ENCODE measurements at places on chromosomes 4 and X.

- no peak for DNase-seq
Observed at GRCh38 chr4:98462487-98462886, 195.9 kb downstream of the TSPAN5 start.

- DNase-seq, result no peak
Observed at GRCh38 chr4:82765134-82765533, 33.5 kb downstream of the SCD5 start.

DNA sequence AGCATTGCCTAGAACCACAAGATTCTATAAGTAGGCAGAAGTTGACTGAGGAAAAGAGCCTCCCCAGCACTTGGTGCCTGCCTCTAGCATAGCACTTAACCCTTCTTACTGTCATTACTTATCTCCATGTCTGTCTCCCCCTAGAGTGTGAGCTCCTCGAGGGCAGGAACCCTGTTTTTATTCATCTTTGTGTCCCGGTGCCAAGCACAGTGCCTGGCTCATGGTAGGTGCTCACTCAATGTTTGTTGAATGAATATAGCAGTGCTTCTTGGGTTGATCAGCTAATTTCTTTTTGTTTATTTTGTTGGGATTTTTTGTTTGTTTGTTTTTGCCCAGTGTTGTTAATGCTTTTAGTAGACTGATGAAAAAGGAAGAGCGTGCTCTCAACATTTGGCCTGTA, 30.3 kb downstream of the KLF3 start:
- no peak for DNase-seq

GRCh38 chrX:30971774-30972603, 82.9 kb upstream of the TAB3 start:
- DNase-seq, result no peak

GRCh38 chrX:49264460-49264859, at the start of gene FOXP3:
Gene FOXP3, minus strand, starts transcription at chrX:49264710. Its CDS starts 6,205 bp downstream, at chrX:49258505.
- no peak for DNase-seq

DNA sequence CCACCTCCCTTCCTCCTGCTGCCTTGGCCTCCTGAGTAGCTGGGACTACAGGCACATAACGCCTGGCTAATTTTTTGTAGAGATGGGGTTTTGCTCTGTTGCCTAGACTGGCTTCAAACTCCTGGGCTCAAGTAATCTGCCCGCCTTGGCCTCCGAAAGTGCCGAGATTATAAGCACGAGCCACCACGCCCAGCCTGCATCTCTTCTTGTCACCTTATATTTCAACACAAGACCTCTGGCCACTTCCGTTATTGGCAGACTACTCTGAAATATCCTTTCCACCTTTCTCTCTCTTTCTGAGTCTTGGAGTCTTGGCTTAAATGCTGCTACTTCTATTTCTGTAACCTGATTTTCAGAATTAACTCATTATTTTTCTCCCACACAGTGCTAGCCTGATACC, 5.6 kb downstream of the KIAA0232 start:
- no peak for DNase-seq

GRCh38 chr4:23945451-23946017, 55.7 kb upstream of the PPARGC1A start:
- no peak for DNase-seq

- no peak for DNase-seq
Observed at GRCh38 chr4:133600008-133600407, 450.9 kb downstream of the PCDH10 start.

DNA sequence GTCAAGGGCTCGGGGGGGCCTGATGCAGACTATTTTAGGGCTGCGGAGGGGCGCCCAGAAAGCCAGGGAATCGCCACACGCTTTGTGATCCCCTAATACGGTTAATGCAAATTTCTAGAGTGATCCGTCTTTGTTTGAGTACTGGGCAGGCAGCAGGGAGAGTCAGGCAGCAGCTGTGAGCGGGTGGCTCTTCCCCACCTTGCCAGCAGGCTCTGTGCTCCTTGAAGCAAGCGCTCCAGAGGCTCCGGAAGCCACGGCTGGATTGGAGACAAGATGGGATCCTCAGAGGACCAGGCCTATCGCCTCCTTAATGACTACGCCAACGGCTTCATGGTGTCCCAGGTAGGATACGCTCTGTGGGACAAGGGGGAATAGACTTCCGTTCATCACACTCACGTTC, at the start of gene ASMT:
TSS of gene ASMT (plus strand) at position 133 of the 400 bp plus-strand sequence. CDS start at position 274, 141 bp downstream.
- DNase-seq, result no peak

DNA sequence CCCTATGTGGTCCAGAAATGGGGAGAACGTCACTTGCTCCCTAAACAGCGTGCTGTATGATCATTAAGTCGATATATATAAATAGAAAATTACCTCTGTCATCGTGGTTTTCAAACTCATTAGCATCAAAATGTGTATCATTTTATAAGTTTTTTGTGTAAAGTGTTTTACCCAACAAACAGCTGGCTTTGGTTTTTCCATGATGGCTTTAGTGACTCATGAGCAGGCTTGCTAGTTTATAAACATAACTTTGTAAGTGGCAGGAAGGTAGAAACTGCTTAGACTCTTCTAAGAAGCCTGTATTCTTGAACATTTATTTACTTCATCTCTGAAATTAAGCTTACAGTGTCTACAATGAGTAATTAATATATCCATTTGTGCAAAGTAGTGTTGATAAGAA, 108.4 kb upstream of the DIPK2B start:
- no peak for DNase-seq

DNA sequence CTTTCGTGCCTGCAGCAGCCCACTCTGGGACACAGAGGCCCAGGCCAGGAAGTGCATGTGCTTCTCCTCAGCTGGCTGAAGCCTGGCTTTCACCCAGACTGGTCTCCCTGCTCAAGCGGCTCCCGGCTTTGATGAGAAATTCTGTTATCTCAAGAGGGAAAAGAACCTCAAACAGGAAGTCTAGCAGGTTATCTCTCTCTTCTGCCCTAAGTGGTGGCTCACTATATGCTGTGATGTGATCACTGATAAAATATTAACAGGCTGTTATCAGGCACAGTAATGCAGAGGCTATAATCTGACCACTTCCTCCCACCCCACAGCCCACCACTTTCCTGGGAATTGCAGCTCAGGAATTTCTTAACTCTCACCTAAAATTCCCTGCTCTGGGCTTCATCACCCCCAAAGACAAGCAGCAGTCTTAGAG, 13.3 kb downstream of the CLDN2 start:
- DNase-seq, result no peak

DNA sequence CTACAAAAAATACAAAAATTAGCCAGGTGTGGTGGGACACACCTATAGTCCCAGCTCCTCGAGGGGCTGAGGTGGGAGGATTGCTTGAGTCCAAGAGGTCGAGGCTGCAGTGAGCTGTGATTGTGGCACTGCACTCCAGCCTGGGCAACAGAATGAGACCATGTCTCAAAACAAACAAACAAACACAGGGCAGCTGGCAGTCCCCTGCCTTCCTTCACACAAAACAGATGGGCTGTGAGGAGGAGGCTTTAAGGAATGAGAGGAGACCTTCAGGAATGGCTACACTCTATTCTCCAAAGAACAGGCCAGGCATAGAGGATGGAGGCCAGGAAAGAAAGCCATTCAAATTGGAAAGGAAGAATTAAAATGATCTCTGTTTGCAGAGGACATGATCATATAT, 65.6 kb upstream of the MAML3 start:
- DNase-seq, result no peak

- no peak for DNase-seq
Observed at GRCh38 chr4:147772056-147772455, 40.2 kb downstream of the ARHGAP10 start.

GRCh38 chr4:159019356-159019755, 83.5 kb upstream of the RAPGEF2 start:
- DNase-seq, result no peak

DNA sequence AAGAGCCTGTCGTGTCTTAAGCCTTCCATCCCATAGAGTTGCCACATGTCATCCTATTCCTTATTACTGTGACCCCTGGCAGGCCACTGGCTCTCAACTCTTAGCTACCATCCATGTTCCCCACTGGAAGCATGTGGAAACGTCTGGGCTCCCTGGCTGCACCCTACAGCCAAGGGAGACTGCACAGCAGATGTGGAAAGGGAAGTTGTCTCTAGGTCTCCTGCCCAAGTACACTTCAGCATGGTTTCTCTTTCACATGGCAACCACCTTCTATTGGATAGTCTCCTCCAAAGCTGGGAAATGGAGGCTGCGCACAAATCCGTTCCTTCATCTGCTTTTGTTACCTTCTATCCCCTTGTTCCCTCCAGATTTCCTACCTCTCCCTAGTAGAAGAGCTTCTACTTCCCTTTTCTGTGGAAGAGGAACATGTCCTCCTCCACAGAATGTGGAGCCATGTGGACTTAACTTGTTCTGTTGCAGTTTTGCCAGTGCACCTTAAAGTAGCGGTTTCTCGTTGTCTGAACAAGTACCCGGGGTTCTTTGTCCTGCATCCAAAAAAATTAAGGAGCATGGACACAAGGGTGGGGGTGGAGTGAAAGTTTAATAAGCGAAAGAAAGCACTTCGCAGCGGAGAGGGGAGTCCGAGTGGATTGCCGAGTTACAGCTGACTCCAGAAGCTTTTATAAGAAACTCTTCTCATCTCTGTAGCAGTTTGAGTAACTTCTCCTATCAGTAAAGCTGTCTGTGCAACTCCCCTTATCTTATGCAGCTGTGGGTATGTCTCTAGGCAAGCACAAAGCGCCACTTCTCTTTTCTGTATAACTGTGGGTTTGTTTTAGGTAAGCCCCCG, 52.5 kb downstream of the HMGB2 start:
- DNase-seq, result no peak

GRCh38 chr4:105002278-105002677, 144.4 kb upstream of the TET2 start:
- no peak for DNase-seq

GRCh38 chr4:145839151-145839550, 99.5 kb downstream of the ZNF827 start:
- no peak for DNase-seq

DNA sequence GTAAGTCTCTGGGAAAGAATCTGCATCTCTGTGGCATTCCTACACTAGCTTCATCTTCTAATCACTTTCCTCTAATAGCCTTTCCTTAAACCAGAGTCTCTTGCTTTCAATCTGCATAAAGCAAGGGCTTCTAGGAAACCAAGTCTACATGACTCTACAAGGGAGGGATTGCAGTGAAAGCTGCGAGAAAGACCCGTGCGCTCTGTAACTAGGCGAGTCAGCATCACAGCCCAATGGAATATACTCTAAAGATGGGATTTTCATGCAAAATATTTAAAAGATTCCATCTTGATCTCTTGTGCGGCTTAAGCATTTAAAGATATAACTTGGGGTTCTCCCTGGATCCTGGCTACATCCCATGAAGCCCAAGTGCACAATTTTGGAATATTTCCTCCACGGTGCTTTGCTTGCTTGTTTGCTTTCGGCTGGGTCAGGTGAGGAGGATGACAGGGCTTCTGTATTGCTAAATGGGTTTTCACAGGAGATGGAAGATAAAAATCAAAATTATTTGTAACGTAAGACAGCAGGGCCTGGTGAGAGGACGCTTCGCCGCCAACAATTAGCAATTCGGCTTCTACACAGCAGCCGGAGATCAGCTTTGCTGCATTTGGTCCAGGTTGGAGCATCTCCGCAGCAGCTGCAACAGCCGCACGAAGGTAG, 687 bp upstream of the GRIA2 start:
- no peak for DNase-seq

GRCh38 chr4:82745173-82745842, 53.3 kb downstream of the SCD5 start:
- DNase-seq, result no peak

GRCh38 chr4:55242506-55242905, 103.5 kb upstream of the SRD5A3 start:
- DNase-seq, result no peak

DNA sequence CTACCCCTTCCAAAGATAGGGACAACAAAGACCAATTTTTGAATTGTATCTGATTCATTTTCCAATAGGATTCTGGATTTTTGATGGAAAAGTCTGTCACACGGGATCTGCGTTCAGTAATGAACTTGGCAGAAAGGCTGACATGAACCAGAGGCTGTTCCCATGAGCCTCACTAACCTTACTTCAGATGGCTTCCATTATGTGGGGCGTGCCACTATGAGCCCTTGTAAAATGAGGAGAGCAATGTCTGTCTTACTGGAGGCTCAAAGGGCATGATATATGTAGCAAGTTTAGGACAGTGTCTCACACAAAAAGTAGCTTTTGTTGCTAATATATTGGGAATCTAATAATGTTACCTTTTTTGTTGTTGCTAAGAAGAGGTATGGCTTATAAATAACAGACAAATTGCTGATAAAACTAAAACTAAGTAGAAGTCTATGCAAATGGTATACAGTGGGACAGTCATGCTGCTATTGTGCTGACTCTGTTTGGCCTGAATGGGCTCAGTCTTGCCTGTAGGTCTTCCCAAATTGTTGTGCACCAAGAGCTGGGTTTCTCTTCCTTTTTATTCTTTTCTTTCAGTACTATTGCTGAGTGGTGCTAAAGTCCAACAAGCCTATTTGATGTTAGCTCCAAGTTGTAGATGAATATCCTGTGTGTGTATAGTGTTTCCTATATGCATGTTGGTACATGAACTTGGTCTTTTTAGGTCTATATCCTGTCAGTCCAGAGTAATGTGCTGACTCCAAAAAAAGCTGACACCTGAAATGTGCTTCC, 132.1 kb downstream of the SPRY1 start:
- no peak for DNase-seq

- DNase-seq, result no peak
Observed at GRCh38 chr4:69689599-69689998, 36.6 kb upstream of the UGT2A1 start.

GRCh38 chr4:20643631-20644030, 56.6 kb upstream of the PACRGL start:
- no peak for DNase-seq

DNA sequence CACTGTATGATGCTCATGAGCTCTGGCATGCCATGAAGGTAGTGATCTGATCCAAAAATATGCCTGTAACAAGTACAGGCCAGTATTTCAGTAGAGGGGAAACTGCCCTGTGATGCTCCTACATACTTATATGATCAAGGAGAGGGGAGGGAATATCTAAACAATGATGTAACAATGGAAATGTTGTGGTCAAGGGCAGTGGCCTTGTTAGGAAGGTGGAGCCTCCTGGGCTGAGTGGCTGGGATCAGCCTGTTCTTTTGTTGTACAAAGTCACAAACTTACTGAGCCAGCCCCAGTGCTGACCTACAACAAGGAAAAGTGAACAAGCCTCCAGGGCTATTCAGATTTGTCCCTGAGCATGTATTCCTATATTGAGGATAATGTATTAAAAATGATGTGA, 70.3 kb downstream of the ANXA10 start:
- no peak for DNase-seq

- DNase-seq, result no peak
Observed at GRCh38 chr4:4259484-4260100, 11.6 kb upstream of the TMEM128 start.

- DNase-seq, result no peak
Observed at GRCh38 chrX:150902434-150903109, 4.1 kb upstream of the CD99L2 start.

DNA sequence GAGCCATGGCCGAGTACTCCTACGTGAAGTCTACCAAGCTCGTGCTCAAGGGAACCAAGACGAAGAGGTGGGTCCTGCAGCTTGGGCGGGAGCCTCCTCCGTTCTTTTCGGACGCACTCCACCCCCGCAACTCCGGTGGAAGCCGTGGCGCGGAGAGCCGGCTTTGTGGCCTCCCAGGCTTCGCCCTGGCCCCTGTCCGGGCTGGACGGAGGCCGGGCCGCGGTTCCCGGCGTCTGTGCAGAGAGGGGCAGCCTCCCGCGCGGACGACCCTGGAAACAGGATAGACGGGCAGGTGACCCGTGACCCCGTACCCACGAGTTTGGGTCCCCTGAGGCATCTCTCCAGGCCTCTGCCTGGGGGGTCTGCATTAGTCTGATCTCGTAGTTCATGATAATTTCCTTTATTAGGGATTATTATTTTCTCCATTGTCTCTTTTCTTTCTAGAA, 356 bp downstream of the FRG1 start:
- no peak for DNase-seq

- DNase-seq, result no peak
Observed at GRCh38 chr4:155676430-155676825, 9.8 kb downstream of the GUCY1A1 start.

All from activated T-cell treated with anti-CD3 and anti-CD28 coated beads, Interleukin-2, amount 50 U/mL, for 1 hour (primary cell).